ENCODE measurements at places on chromosomes 1 and 21. TPM values are rescaled to one million over a fixed set of nuclear protein-coding genes. Genes with fewer than 3 reads are reported as not detected.

GRCh38 chr1:3852711-3853485 is 4.1 kb downstream of the CEP104 start:
- DNase-seq, result no peak

Gene UTS2
- total RNA-seq, result not detected

- no peak for DNase-seq
Observed at GRCh38 chr1:182930985-182931384, 22.0 kb downstream of the SHCBP1L start.

DNA sequence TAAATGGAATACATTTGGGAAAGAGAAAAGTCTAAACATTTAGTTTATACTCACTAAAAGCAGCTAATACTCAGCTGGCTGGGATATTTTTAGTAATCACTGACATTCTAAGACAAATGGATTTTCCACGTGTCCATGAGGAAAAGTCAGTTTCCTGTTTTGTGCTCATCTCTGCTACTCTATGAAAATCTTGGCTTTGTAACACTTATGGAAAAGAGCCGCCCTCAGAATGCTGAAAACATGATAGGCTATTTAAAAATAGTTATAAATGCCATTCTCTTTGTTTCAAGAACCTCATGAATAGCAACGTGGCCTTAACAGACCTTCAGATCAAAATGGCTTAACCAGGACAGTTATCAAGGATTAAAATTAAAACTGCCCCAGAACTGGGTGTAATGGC is 29.9 kb downstream of the MRAP start:
- no peak for DNase-seq

Gene TCEA3
- 1.5 TPM for total RNA-seq

GRCh38 chr1:21622466-21623315 is 46.5 kb downstream of the RAP1GAP start:
- DNase-seq, result peak; percentile 43
